ENCODE measurements at places on chromosomes 3 and 15.

- no peak for DNase-seq
Measured at GRCh38 chr3:64685331-64685799, 2.4 kb downstream of the ADAMTS9 start.

DNA sequence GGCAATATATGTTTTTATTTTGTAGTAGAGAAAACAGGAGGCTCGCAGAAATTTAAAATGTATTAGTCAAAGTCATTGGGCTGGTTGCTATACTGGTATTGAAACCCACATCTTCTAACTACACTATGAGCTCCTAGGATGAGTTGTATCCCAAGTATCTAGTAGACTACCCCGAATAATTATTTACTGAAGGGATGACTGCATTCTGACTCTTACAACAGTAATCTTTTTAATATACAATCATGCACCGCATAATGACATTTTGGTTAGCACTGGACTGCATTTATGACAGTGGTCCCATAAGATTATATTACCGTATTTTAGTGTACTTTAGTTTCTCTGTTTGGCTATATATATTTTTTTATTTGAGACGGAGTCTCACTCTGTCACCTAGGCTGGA is 15.3 kb downstream of the PIGB start:
- no peak for DNase-seq

- no peak for DNase-seq
Measured at GRCh38 chr15:73959801-73960200, 32.3 kb downstream of the STOML1 start.

GRCh38 chr3:114878114-114878839 is 268.8 kb downstream of the ZBTB20 start:
- no peak for DNase-seq

GRCh38 chr3:13771496-13771895 is 108.4 kb downstream of the WNT7A start:
- DNase-seq = no peak

GRCh38 chr3:37386627-37387230 is 212.3 kb upstream of the LRRFIP2 start:
- DNase-seq = no peak

GRCh38 chr3:178455946-178456345 is 80.3 kb upstream of the KCNMB2 start:
- DNase-seq = no peak

DNA sequence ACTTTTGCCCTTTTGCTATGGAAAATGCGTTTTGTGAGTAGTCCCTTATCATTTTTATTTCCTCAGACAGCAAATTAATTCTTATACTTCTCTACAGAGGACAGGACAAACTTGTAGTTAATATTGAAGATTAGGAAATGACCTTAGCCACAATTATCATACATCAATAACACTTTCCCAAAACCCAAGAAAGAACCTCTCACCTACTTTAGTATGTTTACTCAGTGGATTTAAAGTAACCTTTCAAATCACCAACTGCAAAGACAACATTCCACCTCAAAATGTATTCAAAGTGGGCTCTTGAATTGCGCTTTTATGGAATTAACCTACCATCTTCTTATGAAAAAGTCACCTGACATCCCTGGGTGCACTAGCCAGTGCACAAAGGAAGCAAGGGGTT is 107.3 kb downstream of the PLCH1 start:
- no peak for DNase-seq

- DNase-seq = no peak
Measured at GRCh38 chr3:187017511-187018230, 87.3 kb downstream of the ST6GAL1 start.

GRCh38 chr15:37789881-37790280 is 144.6 kb upstream of the TMCO5A start:
- no peak for DNase-seq

GRCh38 chr3:98445949-98446406 is 17.0 kb upstream of the OR5K1 start:
- DNase-seq = no peak

DNA sequence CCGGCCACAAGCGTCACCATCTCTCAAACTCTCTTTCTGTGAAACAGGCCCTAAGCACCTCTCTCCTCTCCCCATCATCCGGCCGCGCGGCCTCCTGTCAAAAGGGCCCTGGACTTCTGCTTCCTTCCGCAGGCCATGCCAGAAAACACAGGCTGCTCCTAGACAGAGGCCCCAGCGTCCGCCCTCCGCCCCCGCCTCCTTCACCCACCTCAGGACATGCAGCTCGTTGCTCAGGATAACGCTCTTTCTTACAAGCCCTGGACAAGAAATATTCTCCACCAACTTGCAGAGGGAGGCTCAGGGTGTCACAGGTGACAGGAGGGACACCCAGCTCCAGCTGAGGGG is 212.0 kb downstream of the XXYLT1 start:
- DNase-seq = no peak

DNA sequence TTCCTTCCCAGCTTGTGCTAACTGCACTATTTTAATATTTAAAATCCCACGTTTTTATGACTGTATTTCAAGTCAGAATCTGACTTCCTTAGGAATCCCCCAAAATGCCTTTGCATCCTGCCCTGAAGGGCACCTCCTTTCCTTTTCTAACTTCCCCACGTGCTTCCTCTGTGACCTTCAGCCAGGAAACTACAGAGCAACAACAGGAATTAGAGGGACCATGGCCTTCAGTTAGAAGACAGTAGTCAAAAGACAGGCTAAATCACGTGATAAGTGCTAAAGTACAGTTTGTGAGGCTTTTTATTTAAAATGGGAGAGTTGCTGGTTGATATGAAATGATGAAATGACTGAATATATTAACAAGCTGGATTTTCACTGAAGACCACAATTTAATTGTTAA is 11.8 kb upstream of the ABHD10 start:
- no peak for DNase-seq

GRCh38 chr3:10357592-10358308 is 36.8 kb upstream of the SEC13 start:
- DNase-seq = no peak

- no peak for DNase-seq
Measured at GRCh38 chr15:76223521-76223920, 87.7 kb downstream of the ETFA start.

GRCh38 chr3:31203960-31204795 is 309.7 kb upstream of the GADL1 start:
- DNase-seq = no peak

- no peak for DNase-seq
Measured at GRCh38 chr3:149042789-149043386, 43.4 kb downstream of the HLTF start.

GRCh38 chr3:77601823-77602415 is 562.0 kb downstream of the ROBO2 start:
- no peak for DNase-seq

DNA sequence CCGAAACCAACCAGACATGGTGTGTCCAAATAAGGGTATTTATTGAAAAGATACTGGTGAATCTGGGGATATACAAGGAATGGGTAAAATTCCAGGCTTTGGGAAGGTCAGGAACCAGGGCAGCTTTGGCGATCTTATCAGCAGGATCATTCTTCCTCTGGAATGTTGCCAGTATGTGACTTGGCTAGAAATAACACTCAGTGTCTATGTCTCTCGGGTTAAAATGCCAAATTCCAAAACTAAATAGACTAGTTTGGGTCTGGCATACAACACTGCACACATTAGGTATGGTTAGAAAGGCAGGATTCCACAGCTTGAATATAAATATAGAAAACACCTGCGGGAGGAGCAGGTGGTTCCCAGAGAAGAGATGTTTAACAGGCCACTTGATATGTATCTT is 220.2 kb upstream of the CD96 start:
- no peak for DNase-seq

- DNase-seq = no peak
Measured at GRCh38 chr15:80272987-80273386, 21.0 kb upstream of the CTXND1 start.

GRCh38 chr3:11514191-11514821 is 129.4 kb downstream of the VGLL4 start:
- DNase-seq = no peak

GRCh38 chr3:182238126-182238525 is 526.4 kb downstream of the SOX2 start:
- DNase-seq = no peak

DNA sequence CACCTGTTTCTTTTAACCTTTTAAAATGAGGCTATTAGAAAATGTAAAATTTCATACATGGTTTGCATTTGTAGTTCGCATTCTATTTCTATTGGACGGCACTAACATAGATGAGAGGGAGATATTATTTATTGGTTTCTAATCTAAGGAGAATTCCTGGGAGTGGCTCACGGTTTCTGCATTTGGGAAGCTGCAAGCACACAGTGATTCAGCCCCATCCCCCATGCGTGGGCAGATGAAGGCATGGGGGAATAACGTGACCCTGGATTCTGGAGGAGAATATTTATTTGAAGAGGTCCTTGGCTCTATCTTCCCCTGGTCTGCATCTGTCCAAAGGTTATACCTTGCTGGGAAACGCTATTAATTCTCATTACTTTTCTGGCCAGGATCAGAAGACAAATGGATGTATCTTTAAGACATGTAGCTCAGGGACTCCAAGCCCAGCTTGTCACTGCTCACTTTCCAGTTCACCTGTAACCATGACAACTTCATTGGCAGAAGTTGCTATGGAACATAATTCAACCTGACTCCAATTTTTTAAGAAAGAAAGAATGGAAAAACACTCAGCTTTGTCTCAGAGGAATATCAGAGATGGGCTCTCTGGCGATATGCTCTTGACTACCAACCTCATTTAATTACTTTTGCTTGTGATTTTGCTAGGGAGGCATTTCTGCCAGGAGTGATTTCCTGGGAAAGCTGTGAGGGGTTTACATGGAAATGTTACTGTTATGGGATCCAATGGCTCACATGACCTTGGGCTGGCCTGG is 27.2 kb upstream of the POMGNT2 start:
- DNase-seq = no peak

GRCh38 chr3:58536501-58537411 is at the start of gene ACOX2:
TSS of gene ACOX2 (minus strand) at chr3:58537190. CDS start at chr3:58535106, 2,084 bp downstream.
- DNase-seq = no peak

DNA sequence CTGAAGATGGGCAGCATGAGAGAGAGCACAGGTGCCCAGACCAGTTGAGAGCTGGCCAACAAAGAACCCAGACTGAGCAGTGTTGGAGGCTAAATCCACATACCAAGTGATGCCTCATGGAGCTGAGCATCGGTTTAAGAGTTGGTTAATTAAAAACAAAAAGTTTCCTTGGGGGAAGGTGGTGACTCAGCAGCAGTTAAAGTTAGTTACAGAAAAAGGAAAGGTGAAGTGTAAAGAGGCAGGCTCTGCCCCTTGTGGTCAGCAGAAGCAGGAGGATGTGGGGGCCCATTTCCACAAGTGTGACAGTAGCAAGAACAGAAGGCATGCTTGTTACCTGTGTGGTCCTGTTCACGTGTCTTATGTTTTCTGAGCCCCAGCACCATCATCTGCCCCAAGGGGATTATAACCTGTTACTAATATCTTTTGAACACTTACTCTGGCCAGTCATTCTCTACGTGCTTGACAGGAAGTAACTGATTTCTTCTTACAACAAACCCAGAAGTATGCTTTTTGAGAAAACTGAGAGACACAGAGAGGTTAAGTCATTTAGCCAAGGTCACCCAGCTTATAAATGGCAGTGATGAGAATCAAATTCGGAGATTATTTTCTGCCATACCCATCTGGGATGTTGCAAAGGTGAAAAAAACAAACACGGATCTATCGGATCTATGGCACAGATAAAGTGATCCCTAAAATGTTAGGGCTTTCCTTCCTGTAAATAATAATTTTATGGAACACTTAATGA is 91.0 kb downstream of the EPHB1 start:
- no peak for DNase-seq

- DNase-seq = no peak
Measured at GRCh38 chr3:192494174-192494573, 233.2 kb downstream of the FGF12 start.

Data from stimulated activated CD4-positive, alpha-beta T cell treated with anti-CD3 and anti-CD28 coated beads, Interleukin-1b, Interleukin-23, amount 100 ng/mL, for 48 hours (primary cell).